Mesenteric fat pad (tissue), 1 donor: ENCODE measurements at places on chromosomes 7 and 10. TPM values are rescaled to one million over a fixed set of nuclear protein-coding genes. Genes with fewer than 3 reads are reported as not detected.

GRCh38 chr10:3892440-3893425 is 107.7 kb upstream of the KLF6 start:
- DNase-seq, result no peak

DNA sequence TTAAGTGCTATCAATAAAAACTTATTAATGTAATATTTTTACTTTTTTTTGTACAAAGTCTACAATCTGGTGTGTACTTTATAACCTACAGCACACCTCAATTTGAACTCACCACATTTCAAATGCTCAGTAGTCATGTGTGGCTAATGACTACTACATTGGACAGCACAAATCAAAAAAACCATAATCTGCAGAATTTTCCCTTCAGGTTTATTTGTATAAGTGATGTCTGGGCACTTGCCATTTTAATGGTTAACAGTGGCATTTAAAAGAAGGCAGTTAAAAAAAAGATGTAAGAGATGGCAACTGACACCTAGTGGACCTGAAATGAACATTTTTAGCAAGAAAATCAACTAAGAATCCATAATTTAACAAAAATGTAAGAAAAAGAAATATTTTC is 124.6 kb upstream of the NRBF2 start:
- DNase-seq, result no peak

GRCh38 chr10:124546957-124547646 is 85.5 kb downstream of the LHPP start:
- DNase-seq, result no peak

The GPR146 gene
- total RNA-seq, result 54.1 TPM
